Activated naive CD4-positive, alpha-beta T cell treated with Interleukin-2 at 50 U/mL for 16 hours (primary cell): ENCODE measurements at places on chromosomes 2 and 18.

GRCh38 chr18:56097621-56098020 is 509.6 kb upstream of the TCF4 start:
- DNase-seq = no peak

DNA sequence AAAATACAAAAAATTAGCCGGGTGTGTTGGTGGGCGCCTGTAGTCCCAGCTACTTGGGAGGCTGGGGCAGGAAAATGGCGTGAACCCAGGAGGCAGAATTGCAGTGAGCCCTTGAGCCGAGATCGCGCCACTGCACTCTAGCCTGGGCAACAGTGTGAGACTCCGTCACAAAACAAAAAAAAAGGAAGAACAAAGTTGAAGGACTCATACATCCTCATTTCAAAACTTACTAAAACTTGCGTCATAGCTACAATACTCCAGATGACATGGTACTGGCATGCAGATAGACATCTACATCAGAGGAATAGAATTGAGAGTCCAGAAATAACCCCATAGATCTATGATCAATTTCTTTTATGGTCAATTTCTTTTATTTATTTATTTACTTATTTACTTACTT is 13.6 kb upstream of the CYP27C1 start:
- DNase-seq = no peak

GRCh38 chr2:19669559-19669958 is 232.2 kb downstream of the TTC32 start:
- no peak for DNase-seq

- DNase-seq = no peak
Measured at GRCh38 chr2:196566961-196567666, 72.4 kb upstream of the CCDC150 start.

- no peak for DNase-seq
Measured at GRCh38 chr18:51340332-51340731, 142.9 kb upstream of the MEX3C start.

DNA sequence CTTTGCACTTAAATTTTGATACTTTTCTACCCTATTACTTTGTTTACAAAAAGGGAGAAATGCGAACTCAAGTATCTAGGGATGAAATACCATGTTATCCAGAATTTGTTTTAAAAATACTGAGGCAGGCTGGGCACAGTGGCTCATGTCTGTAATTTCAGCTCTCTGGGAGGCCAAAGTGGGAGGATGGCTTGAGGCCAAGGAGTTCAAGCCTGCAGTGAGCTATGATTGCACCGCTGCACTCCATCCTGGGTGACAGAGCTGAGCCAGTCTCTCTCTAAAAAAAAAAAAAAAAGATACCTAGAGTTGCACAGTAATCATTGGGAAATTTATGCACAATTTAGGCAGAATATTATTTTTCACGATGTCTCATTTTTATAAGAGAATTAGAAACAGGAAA is 12.4 kb upstream of the VAPA start:
- no peak for DNase-seq

DNA sequence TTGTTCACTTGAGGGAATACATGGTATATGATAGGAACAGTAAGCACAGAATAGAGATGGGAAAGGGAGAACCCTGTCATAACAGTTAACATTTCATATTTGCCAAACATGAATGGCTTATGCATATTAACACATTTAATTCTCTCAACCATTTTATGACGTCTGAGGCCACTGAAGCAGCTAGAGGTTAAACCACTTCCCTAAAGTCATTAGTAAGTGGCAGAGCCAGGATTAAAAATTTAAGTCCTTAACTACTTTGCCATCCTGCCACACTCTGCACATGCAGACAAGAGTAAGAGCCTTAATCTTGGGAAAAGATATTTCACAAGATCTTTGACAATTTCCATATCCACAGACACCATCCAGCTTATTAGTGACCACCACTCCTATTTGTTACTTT is 2.1 kb downstream of the LIPT1 start:
- DNase-seq = no peak

- DNase-seq = peak; percentile 57
Measured at GRCh38 chr2:96772903-96773671, 12.4 kb downstream of the CNNM4 start.

DNA sequence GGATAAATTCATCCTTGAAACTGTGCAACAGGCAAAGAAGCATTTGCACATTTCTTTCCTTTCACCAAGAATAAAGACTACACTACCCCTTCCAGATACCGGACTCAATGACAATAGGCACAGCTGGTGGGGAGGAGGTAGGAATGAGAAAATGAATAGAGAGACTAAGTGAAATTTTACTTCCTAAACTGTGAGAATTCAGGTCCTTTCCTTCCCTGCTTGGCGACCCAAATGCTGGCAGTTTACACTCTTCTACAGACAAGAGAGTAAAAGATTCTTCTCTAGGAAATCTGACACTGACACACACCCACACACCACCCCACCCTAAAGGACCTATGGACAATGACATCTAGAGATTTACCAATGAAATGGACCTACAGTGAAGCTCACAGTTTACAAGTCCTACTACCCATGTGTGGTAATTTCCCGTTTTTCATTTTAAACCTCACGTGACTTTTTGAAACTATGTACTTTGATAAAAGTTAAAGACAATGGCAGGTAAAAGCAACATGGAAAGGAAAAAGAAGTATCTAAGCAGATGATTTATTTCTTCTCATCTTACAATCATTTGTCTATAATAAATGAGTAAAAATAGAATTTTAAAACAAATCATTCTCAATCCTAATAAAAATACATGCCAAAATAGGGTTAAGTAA is 27.9 kb downstream of the REV1 start:
- no peak for DNase-seq

- DNase-seq = no peak
Measured at GRCh38 chr18:32707147-32707546, 65.7 kb downstream of the KLHL14 start.

- DNase-seq = no peak
Measured at GRCh38 chr2:180716186-180717180, 263.9 kb upstream of the UBE2E3 start.

GRCh38 chr2:13495051-13495450 is 778.3 kb downstream of the TRIB2 start:
- DNase-seq = no peak

DNA sequence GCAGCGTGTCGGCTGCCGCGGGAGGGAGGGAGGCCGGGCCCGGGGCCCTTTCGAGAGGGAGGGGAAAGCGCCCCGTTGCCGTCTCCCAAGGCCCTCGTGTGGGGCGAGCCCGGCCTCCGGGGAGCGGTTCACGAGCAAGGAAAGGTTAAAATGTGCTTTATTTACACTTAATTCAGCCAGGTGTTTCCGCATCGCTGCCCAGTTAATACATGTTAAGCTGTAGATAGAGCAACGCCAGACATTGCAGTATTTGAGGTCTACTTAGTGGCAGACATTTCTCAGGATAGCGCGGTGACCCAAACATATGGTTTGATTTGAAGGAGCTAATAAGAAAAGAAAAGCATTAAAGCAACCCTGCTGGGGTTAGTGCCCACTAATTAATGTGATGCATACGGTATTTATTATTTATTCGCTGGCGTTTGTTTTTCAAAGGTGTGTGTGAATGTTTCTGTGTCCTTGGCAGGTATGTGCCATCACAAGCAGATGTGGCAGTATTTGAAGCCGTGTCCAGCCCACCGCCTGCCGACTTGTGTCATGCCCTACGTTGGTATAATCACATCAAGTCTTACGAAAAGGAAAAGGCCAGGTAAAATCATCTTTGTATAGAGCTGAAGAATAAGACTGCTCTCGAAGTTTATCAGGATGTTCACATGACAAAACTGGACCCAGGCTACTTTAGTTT is 571 bp downstream of the EEF1B2 start:
- DNase-seq = peak; percentile 6

DNA sequence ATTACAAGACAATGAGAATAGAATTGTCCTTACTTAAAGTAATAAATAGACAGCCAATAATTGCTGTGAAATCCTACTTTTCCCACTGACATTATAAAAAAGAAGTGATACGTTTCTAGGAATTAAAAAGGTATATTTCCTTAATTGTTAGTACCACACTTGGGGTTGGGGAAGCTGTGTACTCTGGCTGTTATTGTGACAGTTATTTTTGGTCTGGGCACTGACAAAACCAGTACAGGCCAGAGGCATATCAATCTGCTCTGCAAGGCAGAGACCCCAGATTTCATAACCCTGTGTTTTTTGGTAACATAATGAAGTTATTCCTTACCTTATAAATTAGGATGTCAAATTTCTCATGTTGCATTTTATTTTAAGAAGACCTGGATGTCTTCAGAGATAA is 66.5 kb downstream of the RAB10 start:
- DNase-seq = no peak
